ENCODE measurements at places on chromosomes 5 and 9. TPM values are rescaled to one million over a fixed set of nuclear protein-coding genes. Genes with fewer than 3 reads are reported as not detected.

DNA sequence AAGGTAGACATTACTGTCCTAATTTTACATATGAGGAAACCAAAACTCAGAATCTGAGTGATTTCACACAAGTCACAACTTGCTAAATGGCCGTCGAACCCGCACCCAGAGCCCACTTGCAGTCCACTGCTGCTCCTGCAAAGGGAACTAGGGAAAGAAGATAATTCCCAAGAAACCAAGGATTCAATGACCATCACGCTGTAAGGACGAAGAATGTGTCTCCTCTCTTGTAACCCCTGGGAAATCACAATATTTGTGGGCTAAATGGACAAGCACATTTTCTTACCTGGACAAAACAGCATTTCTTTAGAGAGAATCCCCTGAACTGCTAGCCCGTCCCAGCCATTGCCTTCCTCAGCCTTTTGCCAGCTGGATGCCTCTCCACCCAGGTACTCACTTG is 2.4 kb downstream of the RPS14 start:
- DNase-seq, result no peak

Gene FRMD3
- 6.6 TPM for total RNA-seq

Gene PDLIM7
- 262 TPM for total RNA-seq

Gene PGM5
- total RNA-seq, result 0.63 TPM

All from HT1080 (cell line).